ENCODE measurements at places on chromosomes 7 and 10.

- DNase-seq = no peak
Measured at GRCh38 chr10:83229991-83230390, 909.3 kb upstream of the GHITM start.

GRCh38 chr10:67492317-67493019, 203.5 kb downstream of the CTNNA3 start:
- DNase-seq = peak; percentile 19

DNA sequence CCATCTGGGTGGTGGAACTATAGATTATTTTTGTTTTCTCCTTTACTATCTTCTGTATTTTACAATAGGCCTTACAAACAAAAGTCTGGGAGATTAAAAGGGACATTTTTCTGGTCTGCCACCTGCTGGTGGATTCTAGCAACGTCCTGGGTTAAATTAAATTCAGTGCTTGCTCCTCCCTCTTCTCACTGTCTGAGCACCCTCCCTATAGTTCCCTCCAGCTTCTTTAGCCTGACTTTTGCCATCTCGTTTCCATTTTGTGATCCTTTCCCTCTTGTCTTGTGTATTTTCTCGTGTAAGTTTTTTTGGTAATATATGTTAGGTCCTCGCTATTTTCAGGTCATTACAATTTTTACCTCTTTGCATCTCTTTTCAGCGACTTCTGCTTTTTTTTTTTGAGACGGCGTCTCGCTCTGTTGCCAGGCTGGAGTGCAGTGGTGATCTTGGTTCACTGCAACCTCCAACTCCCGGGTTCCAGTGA, 16.1 kb downstream of the ANKRD16 start:
- DNase-seq = peak; percentile 44

GRCh38 chr10:53737132-53737531, 964.5 kb upstream of the MBL2 start:
- DNase-seq = no peak

DNA sequence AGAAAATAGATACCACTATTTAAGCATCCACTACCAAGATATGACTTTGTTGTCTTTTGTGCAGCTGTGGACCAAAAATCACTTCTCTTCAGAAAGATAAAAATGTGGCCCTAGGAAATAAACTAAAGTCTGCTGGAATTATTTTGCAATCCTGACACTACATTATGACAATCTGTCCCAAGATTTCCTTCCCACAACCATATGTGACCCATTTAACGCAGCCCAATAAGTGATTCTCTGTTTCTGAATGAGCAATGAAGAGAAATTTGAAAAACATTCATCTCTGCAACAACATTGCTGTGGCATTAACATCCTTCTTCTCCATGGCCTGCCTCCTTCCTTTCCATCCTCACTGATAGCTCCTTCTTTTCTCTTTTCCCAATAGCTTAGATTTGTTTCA, 212.0 kb downstream of the TSPAN12 start:
- DNase-seq = no peak
